ENCODE measurements at places on chromosomes 3 and 15.

GRCh38 chr3:77693147-77693546, 653.2 kb downstream of the ROBO2 start:
- no peak for DNase-seq

GRCh38 chr15:70781236-70781635, 17.9 kb upstream of the UACA start:
- DNase-seq: no peak

DNA sequence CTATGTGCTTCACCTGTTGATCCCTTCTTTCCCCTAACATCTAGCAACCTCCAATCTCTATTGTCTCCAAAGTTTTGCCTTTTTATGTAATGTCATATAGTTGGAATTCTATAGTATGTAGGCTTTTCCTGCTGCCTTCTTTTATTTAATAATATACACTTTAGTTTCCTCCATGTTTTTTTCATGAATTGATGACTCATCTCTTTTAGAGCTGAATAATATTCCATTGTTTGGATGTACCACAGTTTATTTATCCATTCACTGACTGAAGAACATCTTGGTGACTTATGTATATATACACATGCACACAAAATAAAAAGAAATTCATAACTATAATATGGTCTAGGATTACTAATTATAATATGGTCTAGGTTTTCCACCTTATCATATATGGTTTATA, 1314.2 kb downstream of the OTOL1 start:
- no peak for DNase-seq

DNA sequence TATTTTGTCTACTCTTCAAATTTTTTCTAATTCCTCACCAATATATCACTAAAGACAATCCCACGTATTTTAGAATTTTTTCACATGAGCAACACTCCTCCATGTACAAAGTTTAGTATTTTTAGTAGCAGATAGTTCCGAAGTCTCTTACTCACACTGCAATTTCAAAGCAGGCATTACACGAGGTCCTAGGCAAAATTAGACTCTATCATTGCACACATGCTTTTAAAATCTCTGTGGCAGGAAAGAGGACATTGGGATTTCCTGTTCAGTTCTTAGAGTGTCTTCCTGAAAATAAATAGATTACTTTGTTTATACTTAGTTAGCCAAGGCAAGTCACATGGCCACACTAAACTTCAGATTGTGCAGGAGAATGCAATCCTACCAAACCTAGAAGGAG, 847.7 kb downstream of the ROBO2 start:
- no peak for DNase-seq

- DNase-seq: no peak
Measured at GRCh38 chr3:43616034-43616433, 5.8 kb downstream of the ANO10 start.

GRCh38 chr15:75809986-75810750, 33.1 kb upstream of the UBE2Q2 start:
- DNase-seq: no peak

DNA sequence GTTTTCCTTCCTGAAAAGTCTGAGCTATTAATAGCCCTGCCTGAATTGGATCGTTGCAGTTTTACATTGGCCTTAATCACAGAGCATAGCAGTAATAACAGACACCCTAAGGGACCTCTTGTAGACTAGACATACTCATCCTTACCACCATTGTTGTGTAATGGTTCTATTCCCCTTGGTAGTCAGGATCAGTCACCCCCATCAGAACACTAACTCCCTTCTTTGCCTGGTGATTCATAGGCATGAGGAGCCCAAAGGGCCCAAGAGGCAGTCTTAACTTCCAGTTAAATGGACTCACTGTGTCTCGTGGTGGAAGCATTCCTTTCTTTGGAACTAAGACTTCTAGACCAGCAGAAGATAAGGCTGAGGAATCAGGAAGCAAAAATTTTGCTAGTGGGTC, 20.2 kb downstream of the CGGBP1 start:
- DNase-seq: no peak

DNA sequence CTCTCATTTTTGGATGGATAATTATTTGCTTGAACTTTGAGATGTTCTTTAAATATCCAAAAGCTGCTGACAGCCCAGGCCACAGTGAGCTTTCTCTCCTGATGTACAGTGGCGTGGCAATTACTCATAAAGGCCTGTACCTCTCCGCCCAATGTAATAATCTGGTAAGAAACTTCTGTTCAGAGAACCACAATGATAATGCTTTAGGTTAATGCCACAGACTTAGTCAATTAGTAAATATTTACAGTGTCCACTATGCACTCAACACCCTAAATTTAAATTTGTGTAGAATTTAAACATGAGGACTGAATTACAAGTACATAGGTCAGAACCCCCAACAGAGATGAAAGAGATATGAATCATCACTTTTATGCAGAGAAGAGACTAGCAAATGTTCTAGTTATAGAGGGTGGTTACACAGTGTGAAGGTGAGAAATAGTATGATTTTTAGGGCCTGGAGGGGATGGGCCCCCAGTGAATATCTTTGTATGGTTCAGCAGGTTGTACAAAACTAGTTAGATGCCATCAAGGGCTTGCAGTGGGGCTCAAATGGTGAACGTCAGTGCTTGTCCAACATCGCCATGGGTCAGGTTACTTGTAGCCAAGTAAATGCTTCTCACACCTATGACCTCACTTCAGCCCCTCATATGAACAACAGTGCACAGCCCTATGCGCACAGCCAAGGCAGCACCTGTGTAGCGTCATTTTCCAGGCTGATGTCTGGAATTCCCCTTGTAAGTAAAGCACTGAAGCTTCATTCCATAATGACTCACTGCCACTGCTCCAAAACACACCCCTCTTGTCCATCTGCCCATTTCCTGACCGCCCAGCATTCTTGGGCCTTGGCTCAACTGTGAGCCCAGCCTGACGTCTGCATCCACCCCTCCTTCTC, 13.3 kb downstream of the ABHD2 start:
- no peak for DNase-seq
